HT1080 (cell line): ENCODE measurements at places on chromosomes 1 and 21. TPM values are rescaled to one million over a fixed set of nuclear protein-coding genes. Genes with fewer than 3 reads are reported as not detected.

DNA sequence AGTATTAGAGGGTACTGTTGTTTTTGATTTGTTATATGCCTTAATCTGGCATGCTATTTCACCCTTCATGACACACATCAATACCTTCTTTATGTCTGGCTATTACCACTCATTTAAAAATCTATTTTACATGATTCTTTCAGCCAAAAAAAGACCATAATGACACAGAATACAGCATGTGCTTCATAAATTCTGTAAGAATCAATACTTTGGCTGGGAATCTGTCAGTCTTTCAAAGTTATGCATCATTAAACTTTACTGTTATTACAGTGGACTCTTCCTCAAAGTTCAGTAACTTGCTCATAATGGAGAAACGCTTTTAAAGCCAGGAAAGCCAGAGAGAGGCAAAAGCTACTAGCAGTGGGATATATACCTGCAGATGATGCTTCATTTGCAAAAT lies 247.2 kb upstream of the ADGRL2 start:
- DNase-seq = no peak

GRCh38 chr1:217456261-217456660 lies 174.6 kb downstream of the GPATCH2 start:
- no peak for DNase-seq

DNA sequence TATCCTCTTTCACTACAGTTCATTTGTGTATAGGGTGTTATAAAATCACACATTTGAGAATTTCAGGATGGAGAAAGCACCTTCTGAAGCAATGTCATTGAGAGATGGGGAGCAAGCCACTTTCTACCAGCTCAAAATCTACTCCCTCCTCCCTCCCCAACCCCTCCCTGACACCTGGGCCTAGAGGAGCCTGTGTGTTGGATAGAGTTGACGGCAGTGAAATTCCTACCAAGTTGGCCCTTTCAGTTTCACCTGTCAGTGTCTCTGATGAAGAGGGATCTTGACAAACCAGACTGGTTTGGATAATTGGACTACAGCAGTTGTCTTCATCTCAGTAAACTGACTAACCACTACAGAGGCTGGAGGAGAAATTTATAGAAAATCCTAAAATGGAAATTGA lies 125.0 kb upstream of the HOOK1 start:
- no peak for DNase-seq

DNA sequence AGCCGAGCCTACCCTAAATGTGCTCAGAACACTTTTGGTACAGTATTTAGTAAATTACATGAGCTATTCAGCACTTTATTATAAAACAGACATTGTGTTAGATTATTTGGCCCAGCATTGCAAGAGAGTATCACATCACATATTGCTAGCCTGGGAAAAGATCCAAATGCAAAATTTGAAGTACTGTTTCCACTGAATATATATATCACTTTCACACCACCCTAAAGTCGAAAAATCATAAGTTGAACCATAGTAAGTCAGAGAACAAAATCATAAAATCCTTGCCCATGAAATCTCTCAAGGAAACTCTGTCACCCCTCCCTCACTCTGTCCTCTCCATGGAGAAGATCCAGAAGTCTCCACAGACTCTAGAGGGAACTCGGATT lies 33.1 kb downstream of the RGS8 start:
- DNase-seq = no peak

DNA sequence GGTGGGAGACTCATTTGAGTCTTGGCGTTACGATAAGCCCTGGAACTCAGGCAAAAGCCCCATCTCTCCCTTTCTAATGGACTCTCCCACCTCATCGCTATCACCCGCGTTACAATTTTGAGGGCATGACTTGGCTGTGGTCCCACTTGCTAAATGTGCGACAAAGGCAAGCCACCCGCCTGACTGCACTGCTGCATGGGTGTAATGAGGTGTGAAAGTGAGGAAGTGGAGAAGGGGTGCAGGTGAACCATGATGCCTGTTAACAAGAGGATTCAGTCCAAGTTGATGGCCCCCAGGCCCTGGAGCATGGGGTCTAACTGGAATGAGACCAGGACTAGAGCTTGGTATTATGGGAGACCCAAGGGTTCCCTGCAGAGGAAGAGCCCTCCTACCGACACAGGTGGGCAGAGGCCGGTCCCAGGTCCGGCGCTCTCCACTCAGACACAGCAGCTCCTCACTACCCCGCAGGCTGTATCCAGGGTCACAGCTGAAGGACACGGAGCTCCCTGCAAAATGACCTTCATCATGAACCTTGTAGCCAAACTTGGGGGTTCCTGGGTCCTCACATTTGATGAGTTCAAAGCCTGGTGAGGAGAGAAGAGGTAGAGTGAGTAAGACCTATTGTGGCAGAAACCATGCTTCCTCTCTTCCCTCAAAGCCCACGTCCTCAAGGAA lies 165.4 kb upstream of the HMGB4 start:
- DNase-seq = no peak

DNA sequence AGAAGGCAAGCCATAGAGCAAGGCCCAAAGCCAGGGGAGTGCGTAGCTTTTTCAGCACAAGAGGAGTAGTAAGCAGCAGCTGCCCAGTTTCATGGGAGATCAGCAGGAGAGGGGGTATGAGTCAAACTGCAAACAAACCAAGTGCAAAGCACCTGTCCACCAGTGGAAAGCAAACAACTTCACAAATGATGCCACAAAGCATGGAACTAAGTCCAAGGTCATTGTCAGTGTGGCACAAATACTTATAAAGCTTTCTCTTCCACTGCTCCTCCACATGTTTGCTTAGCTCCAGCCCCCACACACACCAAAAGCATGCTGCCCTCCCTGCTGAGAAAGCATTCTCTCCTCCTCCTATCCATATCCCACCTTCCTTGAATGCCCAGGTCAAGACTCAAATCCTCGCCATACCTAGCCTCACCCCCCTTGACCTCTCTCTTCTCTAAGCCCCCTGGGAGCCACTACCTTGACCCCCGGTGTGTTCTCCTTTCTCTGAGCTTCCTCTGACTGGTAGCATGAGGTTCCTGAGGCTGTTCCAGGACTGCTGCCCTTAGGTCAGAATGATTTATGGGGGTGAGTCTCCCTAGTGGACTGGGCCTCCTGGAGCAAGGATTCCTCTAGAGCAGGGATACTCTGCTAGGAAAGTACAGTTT lies 70.4 kb downstream of the DMAP1 start:
- no peak for DNase-seq

DNA sequence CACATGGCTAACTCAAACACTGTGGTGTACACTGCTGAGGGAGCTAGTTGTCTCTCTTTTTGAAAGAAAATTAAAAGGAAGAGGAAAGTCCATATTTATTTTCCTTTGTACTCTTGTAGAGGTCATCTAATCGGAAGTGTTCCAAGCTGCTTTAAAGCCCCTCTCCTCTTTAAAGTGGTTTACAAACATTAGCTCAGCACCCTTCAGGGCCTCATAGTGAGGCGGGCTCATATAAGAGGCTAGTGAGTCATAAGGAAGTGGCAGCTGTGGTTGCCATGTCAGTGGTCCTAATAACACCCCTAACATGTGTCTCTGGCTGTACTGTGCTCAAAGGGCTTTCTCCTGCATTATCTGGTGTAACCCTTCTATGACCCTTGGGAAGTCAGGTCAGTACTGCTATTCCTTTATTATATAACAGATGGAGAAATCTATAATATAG lies 104.4 kb upstream of the SERBP1 start:
- DNase-seq = peak; percentile 85

DNA sequence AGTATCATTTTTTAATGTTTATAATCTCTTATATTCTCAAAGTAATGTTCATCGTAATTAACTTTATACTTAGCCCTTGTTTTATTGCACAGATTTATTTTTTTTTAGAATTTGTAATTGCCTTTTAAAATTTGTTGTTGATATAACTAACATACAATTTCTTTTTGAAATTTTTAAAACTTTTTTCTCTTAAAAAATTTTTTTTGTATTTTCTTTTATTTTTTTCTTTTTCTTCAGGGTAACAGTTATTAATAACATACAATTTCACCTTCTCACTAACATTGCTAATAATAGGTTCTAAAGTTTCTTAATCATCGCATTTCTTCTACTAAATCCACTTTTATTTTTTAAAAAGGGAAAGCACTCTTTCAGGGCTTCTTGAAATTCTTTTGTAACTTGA lies 11.3 kb upstream of the VAMP4 start:
- no peak for DNase-seq

DNA sequence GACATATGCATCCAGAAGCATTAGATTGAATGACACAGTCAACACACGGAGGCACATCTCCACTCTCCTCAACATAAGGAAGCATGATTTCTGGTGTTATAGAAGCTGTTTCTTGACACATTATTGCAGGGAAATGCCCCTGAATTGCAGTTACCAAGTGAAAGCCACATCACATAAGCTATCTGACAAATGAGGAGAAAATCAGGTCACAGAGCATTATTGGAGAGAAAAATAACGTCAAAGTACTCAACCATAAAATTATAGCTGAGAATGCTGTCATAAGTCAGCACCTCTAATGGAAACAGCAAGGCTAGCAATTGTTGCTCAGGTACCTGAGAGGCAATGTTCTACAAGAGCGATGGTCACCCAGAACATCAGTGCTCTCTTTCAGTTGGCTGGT lies 169.9 kb upstream of the PALMD start:
- DNase-seq = no peak

GRCh38 chr1:50348449-50349241 lies 74.6 kb downstream of the DMRTA2 start:
- DNase-seq = peak; percentile 74

KIF14 gene
- total RNA-seq = 15.8 and 17.3 TPM in 2 replicates

KRTAP10-6 gene
- not detected in 2 replicates for total RNA-seq

SLC2A5 gene
- total RNA-seq = not detected in 2 replicates

GBP6 gene
- total RNA-seq = not detected in 2 replicates

IGSF3 gene
- 11.1 and 14.0 TPM in 2 replicates for total RNA-seq

MGST3 gene
- total RNA-seq = 80.9 and 95.1 TPM in 2 replicates

CHTOP gene
- 46.3 and 55.8 TPM in 2 replicates for total RNA-seq
